ENCODE measurements at places on chromosomes 6 and 20.

DNA sequence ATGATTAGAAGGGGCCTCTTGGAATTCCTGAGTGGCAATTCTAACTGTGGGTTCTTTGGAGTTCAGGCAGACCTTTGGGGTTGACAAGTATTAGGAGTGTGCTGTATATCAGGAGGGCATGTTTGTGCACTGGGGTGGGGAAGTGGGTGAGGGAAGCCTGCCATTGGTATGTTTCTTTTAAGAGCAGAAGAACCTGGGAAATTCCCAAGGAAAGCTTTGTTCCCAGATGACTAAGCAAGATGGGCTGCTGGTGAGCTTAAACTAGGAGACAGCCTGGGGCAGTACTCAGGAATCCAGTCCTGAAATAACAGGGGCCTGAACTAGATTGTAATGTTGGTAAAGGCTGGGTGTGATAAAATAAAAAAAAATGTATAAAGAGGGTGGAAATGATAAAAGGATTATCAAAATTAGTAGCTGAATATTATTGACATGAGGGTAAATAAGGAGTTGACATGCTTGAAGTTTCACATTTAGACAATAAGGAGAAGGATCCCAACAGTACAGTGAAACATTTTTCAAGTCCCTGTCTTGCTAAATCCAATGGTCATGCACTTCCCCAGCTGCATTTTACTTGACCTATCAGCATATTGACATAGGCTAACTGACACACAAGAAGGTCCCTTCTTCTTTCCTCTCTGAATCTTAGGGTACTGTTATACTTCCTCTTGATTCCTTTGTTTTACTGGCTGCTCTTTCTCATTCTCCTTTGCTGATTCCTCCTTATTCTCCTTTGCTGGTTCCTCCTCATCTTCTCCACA, 18.4 kb upstream of the IFNGR1 start:
- peak; percentile 81 for DNase-seq

DNA sequence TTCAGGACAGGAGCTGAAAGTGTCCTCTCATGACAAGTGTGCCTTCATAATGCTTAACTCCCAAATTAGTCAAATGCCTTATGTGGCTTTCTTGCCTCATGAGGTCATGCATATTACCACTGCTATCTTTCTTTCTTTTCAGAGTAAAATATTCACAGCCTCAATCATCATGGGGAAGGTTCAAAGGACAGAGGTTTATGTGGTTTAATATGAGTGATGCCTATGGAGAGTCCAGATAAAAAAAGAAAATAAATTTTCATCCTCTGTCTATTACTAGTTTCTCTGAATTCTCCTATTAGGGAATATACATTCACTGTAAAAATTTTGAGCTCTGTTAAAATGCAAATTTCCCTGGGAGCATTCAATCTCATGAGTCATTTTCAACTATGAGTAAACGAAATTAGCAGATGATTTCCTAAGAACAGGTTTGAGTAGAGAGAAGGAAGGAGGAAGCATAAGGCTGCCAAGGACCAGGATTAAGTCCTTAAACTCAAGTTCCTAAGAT, 396.9 kb upstream of the ADGRB3 start:
- no peak for DNase-seq

- no peak for DNase-seq
These were observed 7.4 kb downstream of the RIPK1 start for GRCh38 chr6:3075772-3076113.

GRCh38 chr20:25380945-25381614, 9.6 kb downstream of the ABHD12 start:
- DNase-seq, result no peak

DNA sequence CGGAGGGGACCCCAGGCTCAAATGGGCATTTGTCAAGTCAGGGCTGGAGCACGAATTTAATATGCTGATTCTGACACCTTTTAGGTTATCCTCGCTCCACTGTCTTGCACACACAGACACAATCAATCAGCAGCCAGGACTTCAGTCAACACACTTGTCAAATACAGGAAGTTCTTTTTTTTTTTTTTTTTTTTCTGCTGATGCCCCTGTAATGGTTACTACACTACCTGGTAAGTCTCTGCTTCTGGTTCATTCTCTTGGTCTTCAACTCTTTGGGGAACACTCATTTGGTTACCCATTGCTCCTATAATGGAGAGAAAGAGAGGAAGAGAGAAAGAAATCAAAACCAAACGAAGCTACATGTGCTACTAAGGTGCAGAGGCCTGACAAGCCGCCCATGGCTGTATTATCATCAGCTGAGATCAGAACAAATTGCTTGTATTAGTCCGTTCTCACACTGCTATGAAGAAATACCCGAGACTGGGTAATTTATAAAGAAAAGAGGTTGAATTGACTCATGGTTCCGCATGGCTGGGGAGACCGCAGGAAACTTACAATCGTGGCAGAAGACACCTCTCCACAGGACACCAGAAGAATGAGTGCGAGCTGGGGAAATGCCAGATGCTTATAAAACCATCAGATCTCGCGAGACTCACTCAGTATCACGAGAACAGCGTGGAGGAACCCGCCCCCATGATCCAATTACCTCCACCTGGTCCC, 11.8 kb downstream of the BCAS1 start:
- DNase-seq, result no peak

- DNase-seq, result no peak
These were observed 305.6 kb downstream of the NRN1 start for GRCh38 chr6:5701174-5701573.

DNA sequence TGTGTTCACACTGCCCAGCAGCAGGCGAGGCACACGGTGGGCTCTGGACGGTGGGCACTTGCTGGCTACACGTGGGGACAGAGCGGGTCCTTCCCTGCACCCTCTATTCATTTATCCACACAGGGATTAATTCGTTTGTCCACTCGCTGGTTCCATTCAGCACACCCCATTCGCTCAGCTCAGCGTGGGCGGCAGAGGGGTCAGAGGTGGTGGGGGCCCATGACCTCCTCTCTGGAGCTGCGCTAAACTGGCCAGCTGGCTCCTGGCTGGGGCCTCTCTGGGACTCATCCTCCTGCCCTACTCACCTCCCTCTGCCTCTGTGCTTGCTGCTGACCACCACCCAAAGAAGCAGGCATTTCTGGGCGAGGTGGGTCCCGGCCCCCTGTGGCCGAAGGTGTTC, 21.4 kb upstream of the RBBP8NL start:
- DNase-seq, result no peak
